ENCODE measurements at places on chromosomes 6 and 20.

GRCh38 chr6:157398151-157398550 lies 17.2 kb downstream of the ZDHHC14 start:
- no peak for DNase-seq

GRCh38 chr6:111750753-111751673 lies 122.2 kb downstream of the FYN start:
- DNase-seq = no peak

DNA sequence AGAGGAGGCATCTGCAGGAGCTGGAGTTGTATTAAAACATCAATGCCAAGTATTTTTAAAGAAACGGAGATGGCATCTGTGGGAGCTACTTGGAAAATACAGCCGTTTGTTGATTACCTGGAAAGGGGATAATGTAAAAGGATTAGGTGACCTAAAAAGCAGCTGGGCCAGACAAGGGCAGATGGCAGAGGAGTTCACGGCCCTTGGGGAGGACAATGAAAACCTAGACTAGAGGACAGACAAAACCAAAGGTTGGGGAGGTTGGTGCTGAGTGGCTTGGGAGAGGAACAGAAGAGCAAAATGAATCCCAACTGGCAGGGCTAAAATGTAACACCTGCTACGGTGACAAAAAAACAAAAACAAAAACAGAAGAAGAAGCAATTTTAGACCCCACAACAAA lies 260.5 kb upstream of the JARID2 start:
- no peak for DNase-seq

DNA sequence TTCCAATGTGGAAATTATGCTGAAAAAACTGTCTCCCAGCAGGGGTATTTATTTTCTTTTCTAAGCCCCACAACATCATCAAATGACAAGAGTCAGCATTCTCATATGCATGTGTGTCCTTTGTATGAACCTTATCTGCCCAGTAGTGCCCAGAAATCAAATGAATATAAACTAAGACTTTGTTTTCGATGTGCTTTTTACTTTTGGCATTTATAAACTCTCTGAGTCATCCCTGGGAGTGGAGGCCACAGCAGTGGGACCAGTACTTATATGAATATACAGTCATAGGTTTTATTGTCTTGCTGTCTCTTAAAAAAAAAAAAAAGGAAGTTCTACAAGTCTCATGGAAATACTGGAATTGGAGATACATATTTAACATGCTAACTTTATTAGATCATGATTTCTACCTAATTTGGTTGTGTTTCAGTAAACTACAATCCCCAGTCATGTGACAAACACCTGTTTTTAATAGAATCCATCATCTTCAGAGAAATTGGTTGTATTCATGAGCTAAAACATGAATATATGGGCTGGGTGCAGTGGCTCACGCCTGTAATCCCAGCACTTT lies 99.2 kb upstream of the TMEM181 start:
- DNase-seq = no peak

- no peak for DNase-seq
These were observed 126.6 kb upstream of the RIN2 start for GRCh38 chr20:19631410-19631809.

GRCh38 chr6:6003621-6004366 lies 2.9 kb downstream of the NRN1 start:
- DNase-seq = peak; percentile 43

DNA sequence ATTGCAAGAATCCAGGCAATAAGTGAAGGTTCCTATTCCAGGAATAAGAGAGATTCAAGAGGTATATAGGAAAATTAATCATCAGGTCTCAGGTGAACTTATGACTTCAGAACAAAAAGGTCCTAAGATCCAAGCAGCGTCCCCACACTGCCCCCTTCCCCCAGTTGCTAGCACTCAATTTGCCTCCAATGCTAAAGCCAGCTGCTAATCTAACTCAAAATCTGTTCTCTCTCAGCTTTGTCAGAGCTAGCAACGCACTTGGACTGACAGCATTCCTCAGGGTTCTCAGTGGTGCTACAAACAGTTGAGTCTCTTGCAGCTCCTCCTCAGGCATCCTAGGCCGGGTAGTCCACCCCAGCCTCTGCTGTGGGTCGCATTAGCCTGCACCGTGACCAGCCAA lies 148.3 kb downstream of the RFX6 start:
- DNase-seq = no peak

DNA sequence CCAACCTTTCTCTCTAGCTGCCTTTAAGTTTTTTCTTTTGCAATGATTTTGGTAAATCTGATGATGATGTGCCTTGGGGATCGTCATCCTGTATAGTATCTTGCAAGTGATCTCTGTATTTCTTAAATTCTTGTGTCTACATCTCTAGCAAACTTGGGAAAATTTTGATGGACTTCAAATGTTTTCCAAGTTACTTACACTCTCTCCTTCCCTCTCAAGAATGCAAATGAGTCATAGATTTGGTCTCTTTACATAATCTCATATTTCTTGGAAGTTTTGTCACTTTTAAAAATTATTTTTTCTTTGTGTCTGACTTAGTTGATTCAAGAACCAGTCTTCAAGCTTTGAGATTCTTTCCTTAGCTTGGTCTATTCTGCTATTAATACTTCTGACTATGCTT lies 176.4 kb downstream of the TBC1D32 start:
- DNase-seq = no peak

DNA sequence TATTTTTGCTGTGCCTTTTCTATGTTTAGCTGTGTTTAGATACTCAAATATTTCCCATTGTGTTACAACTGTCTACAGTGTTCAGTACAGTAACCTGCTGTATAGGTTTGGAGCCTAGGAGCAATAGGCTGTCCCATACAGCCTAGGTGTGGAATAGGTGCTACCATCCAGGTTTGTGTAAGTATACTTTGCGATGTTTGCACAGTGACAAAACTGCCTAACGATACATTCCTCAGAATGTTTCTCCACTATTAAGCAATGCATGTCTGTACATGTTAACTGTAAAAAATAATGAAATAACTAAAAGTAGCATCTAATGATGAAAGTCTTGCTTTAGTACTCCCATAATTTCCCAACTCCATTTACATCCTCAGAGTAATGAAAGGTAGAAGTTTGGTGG lies 46.0 kb downstream of the SERAC1 start:
- DNase-seq = peak; percentile 85

- DNase-seq = no peak
These were observed 334.0 kb downstream of the THBS2 start for GRCh38 chr6:168919470-168920179.

- peak; percentile 32 for DNase-seq
These were observed 7.6 kb upstream of the TAAR9 start for GRCh38 chr6:132530293-132530974.

DNA sequence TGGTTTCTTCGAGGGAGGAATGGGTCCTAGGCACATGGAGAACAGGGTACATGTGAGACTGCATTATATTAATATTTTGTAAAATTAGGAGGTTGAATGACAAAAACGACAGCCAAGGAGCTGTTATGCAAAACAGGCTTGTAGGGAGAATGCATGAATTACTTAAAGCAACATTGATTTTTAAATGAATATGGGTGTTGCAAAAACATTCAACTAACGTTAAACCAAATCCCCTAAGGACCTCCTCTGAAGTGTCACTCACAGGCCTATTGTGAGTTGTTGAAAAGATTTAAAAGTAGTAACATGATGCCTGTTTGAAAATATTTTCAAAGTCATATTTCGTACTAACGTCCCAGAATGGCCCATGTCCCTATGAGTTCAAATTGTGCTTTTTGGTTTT lies 21.9 kb downstream of the FBXL4 start:
- DNase-seq = no peak

DNA sequence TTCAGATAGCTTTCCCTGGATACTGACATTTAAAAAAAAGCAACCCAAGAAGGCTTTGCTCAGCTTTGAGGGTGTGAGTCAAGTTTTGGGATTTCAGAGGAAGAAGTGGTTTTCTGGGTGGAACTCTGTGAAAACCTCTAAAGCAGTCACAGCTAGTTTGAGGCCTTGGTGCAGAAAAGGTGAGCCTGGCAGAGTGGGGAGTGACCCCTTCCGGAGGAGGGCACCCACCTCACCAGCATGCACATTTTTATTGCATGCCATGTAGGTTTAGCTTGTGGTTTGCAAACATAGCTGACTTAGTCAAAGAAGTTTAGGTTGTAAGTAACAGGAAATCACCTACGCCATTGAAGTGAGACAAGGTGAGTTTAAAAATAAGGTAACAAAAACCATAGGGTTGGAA lies 146.8 kb upstream of the PMEPA1 start:
- no peak for DNase-seq

DNA sequence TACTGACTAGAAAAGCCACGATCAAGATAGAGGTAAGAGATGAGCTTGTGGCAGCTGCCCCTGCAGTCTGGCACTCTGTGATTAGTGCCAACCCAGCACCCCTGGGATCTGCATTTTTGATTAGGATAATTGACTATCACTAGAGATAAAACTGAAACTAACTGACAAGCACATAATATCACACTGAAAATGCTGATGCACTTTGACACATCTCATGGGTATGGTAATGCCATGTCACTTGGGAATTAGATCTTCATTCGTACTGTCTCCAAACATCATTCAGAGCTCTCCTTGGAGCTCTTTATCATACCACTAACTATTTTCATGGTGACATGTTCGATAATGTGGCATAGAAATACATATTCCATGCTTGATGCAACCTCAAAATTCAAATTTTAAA lies 612.9 kb upstream of the BTBD3 start:
- no peak for DNase-seq

- no peak for DNase-seq
These were observed 31.1 kb downstream of the MYB start for GRCh38 chr6:135212020-135212806.

GRCh38 chr6:30463651-30464618 lies 25.4 kb upstream of the HLA-E start:
- no peak for DNase-seq

DNA sequence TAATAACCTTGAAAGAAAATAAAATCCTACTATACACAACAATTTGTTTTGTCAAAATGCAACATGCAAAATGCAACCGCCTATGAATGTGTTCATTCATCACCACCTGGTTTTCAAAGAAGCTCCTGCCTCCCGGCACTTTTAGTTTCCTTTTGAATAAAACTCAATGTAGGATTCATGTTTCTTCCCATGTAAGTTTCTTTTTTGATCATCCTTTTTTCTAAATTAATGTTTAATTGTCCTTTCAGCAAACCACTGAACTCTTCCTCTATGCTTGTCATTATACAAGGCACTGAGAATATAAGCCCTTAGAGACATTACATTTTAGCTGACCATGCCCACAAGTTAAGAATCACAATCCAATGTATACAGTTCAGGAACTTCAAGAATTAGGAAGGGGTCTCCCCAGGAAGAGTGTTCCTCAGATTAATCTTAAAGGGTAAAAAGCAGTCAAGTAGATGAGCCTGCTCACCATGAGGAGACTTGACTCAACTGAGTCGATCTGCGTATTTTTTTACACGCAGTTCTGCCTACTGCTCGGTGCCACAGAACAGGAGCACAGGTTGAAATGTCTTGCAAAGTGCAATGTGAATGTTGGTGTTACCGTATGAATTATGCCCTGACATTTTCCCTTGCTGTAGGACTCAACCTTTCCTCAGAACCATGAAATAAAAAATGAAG lies 7.2 kb upstream of the THEMIS start:
- no peak for DNase-seq

- DNase-seq = peak; percentile 51
These were observed 48.9 kb downstream of the ATXN1 start for GRCh38 chr6:16712255-16712930.

DNA sequence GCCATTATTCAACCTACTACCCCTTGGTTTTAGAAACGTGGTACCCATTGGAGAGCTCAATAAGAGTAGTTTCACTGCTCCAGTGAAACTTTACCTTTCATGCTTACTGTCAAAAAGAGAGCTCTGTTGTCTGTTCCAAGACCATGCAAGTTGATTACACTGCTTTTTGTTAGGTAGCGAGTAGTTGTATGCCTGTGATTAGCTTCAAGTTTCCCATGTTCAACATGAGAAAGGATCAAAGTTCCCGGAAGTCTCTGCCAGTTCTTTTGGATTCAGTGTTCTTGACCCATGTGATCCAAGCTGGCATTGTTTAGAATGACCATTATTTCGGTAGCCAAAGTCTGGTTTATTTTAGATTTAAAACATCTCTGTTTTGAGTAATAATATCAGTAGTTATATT lies 107.1 kb downstream of the ZFAND3 start:
- DNase-seq = no peak

DNA sequence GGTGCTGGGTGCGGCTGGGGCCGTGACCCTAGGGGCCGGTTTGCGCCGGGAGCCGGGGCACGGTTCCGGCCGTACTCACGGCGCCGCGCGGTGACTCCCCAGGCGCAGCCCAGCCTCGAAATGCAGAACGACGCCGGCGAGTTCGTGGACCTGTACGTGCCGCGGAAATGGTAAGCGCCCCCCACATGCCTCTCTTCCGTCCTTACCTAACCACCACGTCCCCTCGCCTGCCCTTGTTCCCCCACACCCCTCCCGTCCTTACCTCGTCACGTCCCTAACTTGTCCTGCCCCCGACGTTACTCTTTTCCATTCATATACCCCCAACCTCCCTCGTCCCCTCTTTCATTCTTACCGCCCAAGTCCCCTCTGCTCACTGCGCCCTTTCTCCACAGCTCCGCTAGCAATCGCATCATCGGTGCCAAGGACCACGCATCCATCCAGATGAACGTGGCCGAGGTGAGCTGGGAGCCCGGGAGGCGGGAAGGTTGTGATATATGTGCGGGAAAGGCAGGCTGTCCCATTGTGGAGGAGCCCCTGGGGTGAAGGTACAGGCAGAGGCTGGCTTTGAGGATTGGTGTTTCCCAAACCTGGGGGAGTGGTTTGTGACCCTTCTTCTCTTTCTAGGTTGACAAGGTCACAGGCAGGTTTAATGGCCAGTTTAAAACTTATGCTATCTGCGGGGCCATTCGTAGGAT lies 463 bp downstream of the RPS21 start:
- DNase-seq = no peak

DNA sequence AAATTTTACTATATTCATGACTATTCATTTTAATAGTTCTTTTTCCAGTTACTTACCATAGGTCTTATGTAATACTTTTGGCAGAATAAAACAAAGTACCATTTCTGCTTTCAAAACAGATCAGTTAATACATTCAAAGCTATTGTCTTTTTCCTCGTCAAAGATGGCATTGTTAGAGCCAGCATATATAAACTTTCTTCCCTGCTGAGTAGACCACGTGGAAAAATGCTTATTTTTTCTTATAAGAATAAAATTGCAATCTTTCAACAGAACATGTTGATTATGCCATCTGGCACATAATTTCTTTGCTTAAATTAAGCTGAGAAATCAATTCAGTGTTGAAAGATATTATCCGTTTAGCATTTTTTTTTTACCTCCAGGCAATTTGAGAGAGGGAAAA lies 34.9 kb upstream of the EXOC2 start:
- no peak for DNase-seq

- DNase-seq = no peak
These were observed 143.6 kb upstream of the SPACA1 start for GRCh38 chr6:87904011-87904410.

Measured in NCI-H526 treated with DMSO at 0.1 percent for 48 hours (cell line).